ENCODE measurements at places on chromosomes 3 and 15.

DNA sequence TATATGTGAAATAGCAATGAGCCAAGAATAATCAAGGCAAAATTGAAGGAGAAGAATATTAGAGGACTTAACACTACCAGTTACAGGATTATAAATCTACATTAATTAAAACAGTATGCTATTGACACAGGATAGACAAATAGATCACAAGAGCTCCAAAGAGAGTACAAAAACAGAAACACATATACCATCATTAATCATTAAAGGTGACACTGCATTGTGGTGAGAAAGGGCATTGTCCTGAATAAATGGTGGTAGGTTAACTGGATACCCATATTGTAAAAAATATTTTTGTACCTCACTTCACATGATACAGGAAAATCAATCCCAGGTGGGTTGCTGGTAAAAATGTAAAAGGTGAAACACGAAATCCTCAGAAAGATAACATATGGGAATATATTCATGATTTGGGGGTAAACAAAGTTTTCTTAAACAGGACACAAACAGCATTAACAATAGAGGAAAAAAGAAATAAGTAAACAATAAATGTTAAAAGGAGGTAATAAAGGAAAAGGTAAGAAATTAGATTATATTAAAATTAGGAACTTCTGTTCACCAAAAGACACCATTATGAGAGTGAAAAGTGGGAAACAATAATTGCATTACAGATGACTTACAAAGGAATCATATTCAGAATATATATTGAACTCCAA, 145.2 kb downstream of the THRB start:
- DNase-seq: no peak

- no peak for DNase-seq
Observed at GRCh38 chr15:78617076-78617475, 3.7 kb downstream of the CHRNA3 start.

DNA sequence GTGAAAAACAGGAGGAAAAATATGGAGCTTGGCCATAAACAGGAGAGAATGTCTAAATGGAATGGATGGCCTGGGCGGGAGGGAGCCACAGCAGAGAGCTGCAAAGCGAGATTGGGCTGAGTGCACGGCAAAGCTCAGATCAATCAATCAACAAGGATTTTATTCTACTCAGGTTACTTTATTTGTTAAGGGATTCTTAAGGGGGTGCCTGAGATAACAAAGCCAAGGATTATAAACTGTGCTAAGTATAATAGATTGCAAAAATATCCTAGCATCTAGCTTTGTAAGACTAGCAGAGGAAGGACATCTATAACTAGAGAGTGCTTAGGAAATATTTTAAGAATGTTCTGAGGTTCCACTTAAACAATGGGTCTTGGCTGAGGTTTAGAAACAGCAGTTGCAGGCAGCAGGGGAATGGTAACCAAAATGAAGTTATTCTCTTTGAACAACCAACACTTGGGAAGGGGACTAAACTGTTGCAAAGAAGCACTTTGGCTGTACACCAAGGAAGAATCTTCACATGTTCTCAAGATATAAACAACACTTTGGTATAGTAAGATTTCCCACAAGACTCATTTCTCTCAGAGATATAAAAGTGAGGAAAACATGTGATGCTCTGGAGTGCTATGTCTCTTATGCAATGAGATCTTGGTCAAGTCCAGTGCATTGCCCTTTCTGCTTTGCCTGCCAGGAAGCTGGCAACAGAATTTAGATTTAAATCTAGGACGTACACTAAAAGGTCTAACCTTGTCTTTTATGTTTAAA, 35.5 kb downstream of the TMEM212 start:
- no peak for DNase-seq

DNA sequence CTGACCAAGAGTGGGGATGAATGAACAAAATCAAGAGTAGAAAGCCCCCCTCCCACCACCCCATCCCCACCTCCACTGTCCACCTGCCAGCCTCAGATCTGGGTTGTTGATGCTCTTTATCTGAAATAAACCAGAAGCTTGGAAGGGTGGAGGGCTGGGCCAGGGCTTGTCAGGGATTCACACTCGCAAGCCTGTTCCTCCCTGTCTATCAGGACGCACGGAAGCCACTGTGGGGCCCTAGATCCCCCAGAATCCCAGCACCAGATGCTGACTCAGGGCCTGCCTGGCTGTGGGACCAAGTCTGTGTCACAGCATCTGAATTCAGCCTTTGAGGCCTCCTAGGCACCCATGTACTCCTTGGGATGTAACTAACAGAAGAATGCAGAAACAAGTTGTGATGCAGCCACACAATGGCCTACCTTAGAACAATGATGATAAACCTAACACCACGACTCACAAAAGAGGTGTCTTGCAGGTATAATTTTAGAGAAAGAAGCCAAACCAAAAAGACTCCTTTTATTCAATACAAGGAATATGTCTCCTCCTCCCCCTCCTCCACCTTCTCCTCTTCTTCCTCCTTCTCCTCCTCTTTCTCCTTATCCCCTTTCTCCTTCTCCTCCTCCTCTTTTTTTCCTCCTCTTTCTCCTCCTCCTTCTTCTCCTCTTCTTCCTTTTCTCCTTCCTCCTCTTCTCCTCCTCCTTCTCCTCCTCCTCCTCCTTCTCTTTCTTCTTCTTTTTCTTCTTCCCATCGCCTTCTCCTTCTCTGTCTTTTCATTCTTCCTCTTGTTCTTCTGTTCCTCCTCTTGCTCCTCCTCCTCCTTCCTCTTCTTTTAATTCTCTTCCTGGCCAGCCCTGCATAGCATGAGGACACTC, 234.7 kb downstream of the PLCL2 start:
- DNase-seq: no peak

GRCh38 chr3:108406661-108407206, 103.7 kb downstream of the MYH15 start:
- DNase-seq: no peak

DNA sequence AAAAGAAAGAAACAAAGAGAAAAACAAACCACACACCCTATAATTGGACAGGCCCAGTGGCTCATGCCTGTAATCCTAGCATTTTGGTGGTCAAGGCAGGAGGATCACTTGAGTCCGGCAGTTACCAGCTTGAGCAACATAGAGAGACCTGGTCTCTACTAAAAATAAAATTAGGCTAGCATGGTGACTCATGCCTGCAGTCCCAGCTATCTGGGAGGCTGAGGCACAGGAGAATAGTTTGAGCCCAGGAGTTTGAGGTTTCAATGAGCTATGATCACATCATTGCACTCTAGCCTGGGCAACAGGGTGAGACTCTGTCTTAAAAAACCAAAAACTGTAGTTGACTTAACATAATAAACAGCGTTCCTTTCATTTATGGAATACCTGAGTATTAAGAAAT, 72.3 kb upstream of the ST3GAL6 start:
- no peak for DNase-seq

DNA sequence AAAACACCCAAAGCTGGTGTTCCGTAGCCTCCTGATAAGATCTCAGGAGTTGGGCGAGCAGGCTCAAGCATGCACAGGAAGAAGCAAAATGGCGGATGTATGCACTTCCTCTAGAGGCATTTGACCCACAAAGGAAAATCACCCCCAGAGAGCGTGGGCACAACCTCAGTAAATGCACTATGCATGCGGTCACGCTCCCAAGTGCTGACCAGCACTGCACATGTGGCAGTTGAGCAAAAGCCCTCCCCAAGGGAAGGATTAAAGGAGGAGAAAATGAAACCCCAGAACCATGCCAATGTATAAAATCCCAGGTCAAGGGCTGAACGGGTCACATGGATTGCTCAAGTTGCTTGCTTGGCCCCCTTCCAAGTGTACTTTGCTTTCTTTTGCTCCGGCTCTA, 289.4 kb upstream of the IGF1R start:
- no peak for DNase-seq

- DNase-seq: no peak
Observed at GRCh38 chr3:47225310-47225906, 57.2 kb downstream of the KIF9 start.

DNA sequence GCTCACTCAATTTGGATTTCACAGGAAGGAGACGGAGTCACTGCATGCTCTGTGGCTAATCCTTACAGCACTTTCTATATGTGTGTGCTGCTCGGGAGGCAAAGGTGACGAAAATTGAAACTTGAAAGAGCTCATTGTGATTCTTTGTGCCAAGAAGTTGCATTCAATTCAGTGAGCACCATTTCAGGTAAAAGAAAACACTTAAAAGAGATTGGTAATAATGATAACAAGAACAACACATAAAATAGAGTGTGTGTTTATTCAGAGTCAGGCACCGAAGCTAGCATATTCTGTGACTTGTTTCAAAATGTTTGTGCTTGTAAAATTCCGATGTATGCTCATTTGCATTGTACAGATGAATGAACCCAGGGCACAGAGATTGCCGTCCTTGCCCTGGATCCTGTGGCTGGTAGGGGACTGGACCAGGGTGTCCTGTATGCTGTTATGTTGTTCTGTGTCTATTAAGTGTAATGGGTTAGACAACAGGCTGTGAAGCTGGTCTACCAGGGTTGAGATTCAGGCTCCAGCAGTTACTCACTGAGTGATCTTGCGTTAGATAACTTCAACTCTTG, 193.3 kb upstream of the PROK2 start:
- no peak for DNase-seq
